COLO829 (cell line): ENCODE measurements at places on chromosomes 2 and 18.

GRCh38 chr2:74036450-74037195 lies 51.9 kb downstream of the TET3 start:
- no peak for DNase-seq

DNA sequence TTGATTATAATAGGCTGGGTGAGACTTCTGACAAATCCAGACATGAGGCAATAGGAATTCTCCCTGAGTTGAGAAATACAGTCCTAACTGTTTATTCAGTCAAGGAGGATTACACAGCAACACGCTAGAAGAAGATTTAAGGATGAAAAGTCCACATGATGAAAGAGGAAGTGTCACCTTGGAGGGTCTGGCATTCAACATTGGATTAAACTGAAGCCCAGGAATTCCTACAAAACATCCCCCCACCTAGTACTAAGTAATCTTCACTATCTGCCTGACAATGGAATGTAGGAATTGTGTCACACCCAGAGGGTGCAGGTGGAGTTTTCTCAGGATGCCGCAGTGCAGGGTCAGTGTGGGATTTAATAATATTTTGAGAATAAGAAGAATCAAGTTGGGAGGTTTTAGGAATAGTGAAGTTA lies 142.4 kb downstream of the SOCS6 start:
- DNase-seq, result no peak

DNA sequence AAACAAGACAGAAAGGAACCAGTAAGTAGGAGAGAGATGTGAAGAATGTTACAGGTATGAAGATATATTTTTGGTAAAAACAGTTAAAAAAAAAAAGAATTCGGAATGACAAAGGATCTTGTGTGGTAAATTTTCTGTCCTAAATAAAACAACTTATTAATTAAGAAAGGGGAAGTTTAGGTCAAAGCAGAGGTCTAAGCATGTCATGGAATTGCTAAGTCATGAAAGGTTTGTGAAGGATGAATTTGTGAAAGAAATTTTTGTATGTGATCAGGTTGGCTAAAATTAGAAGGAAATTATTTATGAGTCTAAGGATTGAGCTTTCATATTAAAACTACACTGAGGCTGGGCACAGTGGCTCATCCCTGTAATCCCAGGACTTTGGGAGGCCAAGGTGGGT lies 11.1 kb upstream of the ALPG start:
- DNase-seq, result no peak

DNA sequence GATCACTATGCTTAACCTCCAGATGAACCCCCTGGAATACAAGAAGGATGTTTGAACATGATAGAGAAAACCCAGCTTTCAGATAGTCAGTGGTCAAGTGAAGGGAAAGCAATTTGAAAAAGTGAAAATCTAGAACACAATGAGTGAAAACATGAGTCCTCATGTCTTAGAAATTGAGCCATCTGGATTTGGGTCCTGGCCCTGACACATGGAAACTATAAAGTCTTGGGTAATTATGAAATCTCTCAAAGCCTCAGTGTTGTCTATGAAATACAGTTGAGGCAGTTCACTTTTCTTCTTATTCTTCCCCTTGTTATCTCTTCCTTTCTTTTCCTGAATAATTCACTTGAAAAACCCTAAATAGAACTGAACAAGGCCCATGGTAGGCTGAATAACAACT lies 120.6 kb downstream of the EN1 start:
- DNase-seq, result no peak

GRCh38 chr2:201471732-201472393 lies 20.3 kb downstream of the STRADB start:
- DNase-seq, result no peak

DNA sequence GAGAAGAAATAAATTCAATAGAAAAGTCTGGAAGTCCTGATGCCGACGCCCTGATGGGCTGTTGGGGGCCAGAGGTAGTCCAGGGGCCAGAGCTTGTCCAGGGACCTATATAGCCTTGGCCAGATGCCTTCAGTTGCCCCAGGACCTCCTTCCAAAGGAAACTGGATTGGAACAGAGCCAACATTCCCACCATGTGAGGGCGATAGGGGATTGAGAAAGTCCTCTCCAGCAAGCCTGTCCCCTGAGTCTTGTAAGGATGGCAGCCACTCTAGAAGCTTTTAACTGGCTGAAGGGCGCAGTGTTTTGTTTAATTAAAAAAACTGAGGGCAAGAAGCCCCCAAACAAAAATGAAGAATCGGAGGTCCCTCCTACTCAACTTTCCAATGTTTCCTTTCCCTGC lies 54.9 kb upstream of the CDCA7 start:
- DNase-seq, result no peak

DNA sequence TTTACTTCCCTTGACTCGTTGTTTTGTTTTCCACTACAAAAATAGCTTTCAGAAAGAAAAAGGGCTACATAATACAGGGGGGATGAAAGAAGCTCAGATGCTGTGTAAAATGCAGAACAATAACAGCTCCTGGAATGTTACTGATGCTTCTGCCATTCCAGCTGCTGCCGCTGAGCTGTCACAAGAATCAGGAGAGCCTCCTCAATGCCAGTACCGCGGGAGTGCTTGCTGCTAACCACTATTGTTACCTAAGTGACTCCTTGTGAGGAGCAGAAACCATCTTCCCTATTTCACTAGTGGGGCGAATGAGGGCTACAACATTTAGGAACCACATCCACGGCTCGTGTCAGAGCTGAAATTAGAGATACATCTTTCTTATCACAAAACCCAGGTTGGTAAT lies 384.8 kb downstream of the GALR1 start:
- DNase-seq, result no peak

DNA sequence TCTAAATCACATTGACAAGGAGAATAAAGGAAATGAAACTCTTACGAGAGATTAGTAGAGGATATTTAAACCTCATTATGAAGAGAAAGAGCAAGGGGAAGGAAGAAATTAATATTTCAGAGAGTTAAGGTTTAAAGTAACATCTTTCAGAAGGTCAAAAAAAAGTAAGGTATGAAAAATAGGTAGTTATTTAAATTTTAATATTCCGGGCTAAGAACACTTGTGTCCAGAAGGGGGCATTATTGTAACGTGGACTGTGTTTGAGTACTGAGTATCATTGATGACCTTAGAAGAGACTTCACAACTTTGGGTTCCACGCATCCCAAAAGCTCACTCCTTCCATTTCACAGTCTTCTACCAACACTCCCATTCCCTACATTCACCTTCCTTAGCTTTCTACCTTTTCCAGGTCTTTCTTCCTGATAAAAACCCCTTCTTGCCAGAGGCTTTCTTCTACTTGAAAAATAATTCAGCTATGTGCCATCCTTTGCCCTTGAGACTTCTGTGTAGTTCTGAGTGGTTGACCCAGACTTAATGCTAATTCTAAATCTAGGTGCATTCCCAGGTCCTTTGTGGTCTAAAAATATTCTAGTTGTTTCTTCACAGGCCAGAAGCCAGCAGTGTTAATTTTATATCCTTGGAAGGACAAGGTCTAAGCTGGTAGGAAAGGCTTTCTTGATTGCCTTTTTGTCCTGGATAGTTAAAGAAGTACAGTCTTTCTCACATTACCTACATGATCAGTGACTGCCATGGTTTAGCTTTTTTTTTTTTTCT lies 16.5 kb downstream of the DYNC1I2 start:
- DNase-seq, result peak; percentile 34

DNA sequence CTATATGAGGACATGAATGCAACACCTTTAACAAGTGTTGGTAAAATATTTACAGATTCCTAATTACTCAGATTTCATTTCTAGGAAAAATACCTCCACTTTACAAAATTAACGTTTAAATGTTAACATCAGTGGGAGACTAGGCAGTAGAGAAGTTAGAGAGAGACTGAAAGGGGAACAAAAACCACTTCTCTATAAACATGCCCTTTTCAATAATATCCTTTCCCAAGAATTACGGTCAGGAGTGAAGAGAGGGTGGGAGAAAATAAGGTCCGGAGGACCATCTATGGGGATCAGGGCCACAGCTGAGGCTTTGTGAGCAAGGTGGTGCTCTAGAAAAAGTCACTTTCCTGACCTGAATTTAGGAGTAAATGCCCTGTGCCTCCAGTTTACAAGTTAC lies 65.3 kb upstream of the WIPF1 start:
- no peak for DNase-seq

DNA sequence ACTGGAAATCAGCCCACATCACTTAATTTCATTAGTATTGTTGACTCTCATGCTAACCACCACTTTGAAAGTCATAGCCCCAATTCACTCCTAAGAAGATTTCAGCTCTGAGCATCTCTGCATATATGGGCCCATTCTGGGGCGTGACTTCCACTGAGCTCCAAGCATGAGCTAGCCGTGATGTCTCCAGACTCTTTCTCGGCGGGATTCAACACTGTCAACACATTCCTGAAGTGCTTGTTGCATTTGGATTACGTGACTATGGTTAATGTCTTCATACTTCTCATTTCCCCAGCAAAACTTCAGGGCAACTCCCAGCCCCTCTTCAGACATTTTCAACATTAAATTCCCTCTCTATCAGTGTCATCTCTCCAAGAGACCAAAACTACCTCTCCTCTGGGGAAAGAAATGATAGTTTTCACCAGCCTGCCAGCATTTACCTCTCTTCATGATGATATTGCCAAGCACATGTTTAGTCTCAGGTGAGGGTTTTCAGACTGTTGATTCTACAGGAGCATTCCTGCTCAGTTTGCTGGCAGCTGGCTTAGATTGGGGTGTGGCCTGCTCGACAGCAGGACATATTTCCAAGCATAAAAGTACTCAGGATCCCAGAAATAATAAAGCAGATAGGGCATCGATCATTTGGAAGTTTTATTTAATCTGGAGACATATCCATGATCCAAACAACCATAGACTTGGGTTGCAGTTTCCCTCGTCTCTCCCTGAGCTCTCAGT lies 81.7 kb downstream of the FEZ2 start:
- no peak for DNase-seq

- no peak for DNase-seq
Observed at GRCh38 chr2:235377176-235377575, 116.7 kb upstream of the AGAP1 start.

DNA sequence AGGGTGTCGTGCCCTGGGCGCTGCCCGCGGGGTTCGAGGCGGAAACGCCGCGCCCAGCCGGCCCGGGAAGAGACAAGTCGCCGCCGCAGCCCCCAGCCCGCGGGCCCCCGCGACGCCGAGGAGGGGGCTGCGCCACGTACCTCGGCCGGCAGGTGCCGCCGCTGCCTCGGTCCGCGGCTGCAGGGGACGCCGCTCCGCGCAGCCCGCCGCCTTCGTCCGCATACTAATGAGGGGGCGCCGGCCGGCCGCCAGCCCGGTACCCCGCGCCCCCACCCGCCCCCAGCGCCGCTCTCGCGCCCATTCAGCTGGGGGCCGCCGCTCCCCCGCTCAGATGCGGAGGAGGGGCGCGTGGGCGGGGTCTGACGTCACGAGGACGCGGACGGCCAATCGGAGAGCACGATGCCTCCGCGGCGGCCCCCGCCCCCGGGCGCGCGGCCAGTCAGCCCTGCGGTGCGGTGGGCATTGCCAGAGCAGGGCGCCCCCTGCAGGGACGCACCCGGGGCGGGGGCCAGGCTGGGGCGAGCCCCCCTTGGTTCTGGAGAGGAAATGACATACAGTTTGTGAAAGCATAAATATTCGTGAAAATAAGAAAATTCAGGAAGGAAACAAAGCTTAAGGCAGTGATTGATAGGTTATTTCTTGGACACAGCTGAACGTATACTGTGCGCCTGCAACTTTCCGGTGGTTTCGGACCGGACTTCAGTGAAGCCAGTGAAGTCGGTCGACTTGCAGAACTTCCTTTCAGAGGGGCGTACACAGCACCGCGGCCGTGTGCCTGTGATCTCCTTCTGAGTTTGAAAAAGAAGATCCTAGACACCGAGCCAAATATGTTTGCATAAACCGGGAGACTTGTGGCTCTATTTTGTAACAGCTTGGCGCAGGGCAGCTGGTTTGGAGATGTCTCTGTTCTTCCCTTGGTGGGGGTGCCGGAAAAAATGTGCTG lies at the start of gene ST3GAL5:
ST3GAL5 (minus strand) TSS at position 307 of the 943 bp plus-strand sequence; CDS start at position 222, 85 bp downstream.
- DNase-seq, result peak; percentile 68

- no peak for DNase-seq
Observed at GRCh38 chr2:61044636-61045035, 21.0 kb upstream of the SANBR start.

- DNase-seq, result peak; percentile 74
Observed at GRCh38 chr2:215528555-215528954, 92.7 kb upstream of the FN1 start.

- no peak for DNase-seq
Observed at GRCh38 chr18:67463829-67464228, 52.7 kb downstream of the DSEL start.

DNA sequence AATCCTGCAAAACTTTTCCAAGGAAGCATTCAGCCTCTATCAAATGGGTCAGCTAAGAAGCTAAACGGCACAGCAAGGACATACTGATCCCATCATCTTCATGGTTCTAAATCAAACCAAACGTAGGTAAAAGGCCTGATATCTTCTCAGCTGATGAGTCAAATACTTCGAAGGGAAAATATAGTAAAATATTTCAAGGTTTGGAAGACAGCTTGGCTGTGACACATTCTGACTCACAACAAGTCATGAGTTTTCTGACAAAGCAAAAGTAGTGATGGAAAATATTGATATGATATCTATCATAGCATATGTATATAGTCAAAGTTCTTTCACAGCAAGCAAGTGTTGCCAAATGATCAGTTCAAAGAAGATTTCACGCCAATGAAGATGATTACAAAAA lies 31.5 kb downstream of the DOCK10 start:
- no peak for DNase-seq

DNA sequence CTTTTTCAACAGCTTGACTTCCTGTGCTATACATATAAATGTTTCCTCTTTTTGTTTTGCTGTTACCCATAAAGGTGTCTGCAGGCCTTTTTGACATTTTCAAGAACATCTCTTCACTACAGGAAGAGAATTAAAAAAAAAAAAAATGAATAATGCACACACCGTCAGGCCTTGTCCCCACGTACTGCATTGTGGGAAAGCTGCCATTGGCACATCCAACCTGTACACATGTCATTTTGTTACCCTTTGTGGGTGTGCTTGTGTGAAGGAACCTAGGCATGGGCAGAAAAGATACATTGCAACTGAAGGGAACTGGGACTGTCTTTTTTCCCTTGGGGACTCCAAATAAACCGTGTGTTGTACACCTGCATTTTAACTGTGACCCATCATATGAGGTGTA lies 16.8 kb upstream of the TMEM37 start:
- DNase-seq, result no peak

- no peak for DNase-seq
Observed at GRCh38 chr18:74251297-74252038, 40.3 kb downstream of the CYB5A start.

GRCh38 chr2:10400568-10400977 lies 47.6 kb downstream of the ODC1 start:
- no peak for DNase-seq

DNA sequence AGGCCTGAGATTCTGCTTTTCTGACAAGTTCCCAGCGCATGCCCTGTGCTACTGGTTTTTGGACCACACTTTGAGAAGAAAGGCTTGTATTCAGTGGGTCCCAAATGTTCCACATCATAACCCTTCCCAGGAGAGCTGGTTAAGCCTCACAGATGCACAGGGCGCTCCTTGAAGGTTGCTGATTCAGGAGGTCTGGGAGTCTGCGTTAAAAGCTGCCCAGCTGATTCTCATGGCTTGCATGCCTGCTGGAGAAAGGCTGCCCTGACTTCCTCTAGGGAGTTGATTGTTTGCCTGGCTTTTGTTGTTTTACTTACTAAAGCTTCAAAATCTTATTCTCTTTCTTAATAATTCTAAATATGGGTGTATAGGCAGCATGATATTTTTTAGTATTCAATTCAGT lies 20.7 kb downstream of the CRYGD start:
- no peak for DNase-seq

- no peak for DNase-seq
Observed at GRCh38 chr2:20796374-20796791, 26.5 kb downstream of the LDAH start.

GRCh38 chr2:240567137-240567871 lies 980 bp upstream of the RNPEPL1 start:
- no peak for DNase-seq
